ELR (cell line): ENCODE measurements at places on chromosomes 7 and 10.

DNA sequence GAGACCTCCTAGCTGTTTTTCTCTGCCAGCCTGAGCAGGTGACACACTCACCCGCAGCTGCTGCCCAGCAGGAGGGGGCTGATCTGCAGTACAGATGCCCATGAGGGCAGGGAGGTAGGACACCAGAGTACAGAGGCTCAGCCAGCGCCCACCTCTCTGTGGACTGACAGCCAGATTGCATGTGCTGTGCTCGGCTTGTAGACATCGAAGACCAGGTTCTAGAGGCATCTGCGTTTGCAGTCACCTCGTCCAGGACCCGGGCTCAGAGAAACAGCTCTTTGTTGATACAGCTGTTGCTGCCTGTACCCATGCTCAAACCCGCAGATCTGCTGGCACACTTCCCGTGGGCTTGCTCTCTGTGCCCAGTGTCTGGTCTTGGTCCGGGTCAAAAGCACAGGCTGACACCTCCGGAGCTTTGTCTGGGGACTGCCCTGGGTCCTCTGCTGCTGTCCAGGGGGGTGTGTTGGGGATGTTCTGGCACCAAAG lies 224.7 kb downstream of the GLRX3 start:
- DNase-seq = no peak

GRCh38 chr10:20990604-20991003 lies 93.5 kb upstream of the NEBL start:
- DNase-seq = no peak

GRCh38 chr7:147052818-147053217 lies 936.2 kb downstream of the CNTNAP2 start:
- DNase-seq = no peak

- DNase-seq = no peak
Measured at GRCh38 chr10:89224739-89225443, 17.8 kb upstream of the CH25H start.

DNA sequence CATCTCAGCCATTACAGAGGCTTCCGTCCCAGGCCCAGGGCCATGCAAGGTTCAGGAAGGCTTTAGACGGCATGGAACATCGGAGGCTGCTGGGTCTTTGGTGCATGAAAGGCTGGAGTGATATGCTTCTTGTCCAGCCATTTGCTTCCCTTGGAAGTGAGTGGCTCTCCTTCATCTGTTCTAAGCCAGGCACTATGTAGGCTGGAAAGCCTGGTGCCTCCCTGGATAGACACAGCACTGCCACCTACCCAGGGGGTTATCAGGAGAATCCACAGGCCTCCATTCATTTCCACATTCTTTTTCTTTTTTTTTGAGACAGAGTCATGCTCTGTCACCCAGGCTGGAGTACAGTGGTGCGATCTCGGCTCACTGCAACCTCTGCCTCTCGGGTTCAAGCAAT lies 31.6 kb upstream of the USP6NL start:
- DNase-seq = no peak

GRCh38 chr7:157721468-157722136 lies 384.8 kb downstream of the DNAJB6 start:
- DNase-seq = no peak

GRCh38 chr7:153190452-153190851 lies 430.9 kb downstream of the ACTR3B start:
- DNase-seq = no peak

DNA sequence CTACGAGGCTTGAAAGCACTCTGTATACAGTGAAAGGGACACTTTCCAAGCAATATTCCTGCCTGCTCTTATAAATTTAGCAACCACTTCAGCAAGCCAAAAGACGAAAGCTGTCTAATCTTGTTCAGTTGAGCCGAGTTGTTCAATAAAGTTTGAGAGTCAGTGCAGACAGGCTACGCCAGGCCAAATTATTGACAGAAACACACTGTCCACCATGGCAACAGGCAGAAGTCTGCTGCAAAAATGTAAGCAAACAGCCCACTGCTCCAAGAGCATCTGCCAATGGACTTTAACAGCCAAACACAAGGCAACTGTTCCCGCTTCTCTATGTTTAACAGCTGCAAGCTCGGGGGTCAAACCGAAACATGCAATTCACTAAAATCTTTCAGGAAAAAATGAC lies 85.7 kb downstream of the GLI3 start:
- no peak for DNase-seq

- peak; percentile 40 for DNase-seq
Measured at GRCh38 chr10:117442521-117442920, 67.3 kb upstream of the PDZD8 start.

GRCh38 chr7:101399759-101400158 lies 37.1 kb downstream of the COL26A1 start:
- no peak for DNase-seq

GRCh38 chr10:69409968-69410367 lies 6.8 kb downstream of the TACR2 start:
- DNase-seq = no peak

DNA sequence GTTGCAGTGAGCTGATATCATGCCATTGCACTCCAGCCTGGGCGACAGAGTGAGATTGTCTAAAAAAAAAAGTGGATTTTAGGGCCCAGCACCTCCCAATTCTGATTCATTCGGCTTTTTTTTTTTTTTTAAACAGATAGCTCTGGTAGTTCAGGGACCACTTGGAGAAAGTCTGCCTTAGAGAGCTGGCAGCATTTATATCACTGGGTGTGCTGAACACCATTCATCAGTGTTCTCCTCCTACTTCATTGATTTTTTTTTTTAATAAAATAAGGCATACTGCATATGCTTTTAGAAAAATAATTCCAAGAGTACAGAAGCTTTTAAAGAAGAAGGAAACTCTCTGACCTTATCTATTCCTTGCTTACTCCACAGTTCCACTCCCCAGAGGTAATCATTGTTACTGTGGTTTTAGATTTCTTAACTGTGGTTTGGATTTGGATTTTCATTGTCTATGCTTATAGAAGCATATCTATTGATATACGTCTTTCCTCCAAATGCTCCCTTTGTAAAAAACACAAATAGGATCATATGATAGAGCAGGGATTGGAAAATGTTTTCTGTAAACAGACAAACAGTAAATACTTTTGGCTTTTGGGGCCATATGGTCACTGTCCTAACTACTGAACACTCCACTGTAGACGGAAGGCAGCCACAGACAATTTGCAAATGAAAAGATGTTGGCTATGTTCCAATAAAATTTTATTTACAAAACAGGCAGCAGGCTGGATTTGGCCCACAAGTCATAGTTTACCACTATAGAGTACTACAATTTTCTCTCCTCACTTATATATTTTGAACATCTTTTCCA lies 21.1 kb upstream of the SAR1A start:
- no peak for DNase-seq

- no peak for DNase-seq
Measured at GRCh38 chr10:73732931-73733623, 11.1 kb upstream of the SEC24C start.

DNA sequence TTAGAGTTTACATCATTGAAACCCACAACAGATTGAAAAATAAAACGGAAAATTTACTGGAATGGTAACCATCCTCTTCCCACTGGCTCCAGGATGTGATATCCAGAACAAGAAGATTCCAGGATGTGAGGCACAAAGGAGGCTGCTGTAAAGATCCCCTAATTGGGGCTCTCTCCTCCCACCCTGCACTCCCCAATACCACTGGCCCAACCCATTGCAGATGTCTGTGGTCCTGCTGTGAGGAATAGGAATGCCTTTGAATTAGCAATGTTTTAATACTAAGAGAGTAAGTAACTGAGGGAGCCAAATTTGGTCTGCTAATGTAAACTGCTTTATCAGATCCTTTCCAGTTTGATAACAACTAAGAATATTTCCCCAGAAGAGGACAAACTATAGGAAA lies 225.9 kb upstream of the INHBA start:
- no peak for DNase-seq

DNA sequence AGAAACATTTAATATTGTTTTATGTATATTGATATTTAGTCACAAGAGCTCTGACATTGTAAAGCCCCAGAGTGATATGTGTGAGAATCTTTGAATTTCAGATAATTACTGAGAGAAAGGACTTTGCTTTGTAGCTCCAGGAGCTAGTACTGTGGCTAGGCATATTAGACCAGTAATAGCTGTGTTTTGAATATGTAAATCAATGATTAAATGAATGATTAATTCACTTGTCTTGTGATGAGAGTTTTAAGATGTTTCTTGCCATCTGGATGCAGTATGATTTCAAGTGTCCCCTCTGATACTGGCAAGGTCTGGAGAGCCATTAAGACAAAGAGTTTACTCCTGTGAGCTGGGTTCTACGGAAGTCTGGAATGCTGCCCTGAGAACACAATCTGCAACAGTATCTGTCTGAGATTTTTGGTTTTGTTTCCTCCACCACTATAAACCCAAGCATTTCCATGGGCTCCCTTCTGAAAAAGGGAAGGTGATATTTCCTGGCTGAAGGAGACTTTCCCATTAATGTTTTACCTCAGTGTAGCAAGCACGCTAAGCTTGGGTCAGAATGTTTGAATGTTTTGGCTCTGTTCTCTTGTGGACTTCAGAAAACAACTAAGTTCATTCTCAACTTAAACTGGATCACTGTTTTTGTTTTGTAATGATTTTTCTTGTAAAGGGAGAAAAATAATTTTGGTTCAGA lies 61.3 kb upstream of the BICC1 start:
- no peak for DNase-seq

DNA sequence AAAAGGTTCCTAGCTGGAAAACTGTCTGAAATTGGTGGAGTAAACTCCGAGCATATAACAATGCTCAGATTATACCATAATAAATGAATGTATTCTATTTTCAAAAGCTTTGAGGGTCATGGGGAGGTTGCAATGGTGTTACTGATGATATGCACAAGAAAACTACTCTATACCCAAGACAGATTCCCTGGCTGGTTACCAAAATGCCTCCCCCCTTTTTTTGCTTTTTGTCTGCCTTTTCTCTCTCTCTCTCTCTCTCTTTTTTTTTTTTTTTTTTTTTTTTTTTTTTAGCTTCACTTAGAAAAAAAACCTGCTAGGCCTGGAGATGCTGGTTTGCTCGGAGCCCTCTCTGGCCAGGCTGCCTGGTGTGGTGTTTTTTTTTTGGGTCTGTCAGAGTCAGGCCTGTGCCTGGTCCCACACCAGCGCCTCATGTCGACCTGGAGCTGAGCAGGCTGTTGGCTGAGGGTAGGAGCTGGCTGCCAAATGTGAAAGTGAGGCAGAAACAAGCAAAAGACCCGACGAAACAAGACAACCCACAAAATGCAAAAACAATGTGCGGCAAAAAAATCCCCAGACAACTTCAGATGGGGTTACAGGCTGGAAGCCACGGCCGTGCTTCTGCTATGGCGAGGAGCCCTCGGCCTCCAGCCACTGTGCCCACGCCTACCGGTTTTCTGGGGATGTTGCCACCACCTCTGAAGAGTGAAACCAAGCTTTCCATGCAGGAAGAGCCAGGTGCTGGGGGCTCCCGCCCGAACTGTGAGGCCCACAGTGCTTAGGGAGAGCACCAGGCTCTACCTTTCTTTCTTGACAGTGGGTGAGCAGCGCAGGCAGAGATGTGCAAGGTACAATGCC lies 59.9 kb upstream of the EFCAB10 start:
- no peak for DNase-seq

GRCh38 chr10:2978111-2978510 lies 89.2 kb upstream of the PFKP start:
- DNase-seq = peak; percentile 62

GRCh38 chr10:31635415-31636065 lies 293.1 kb downstream of the ARHGAP12 start:
- DNase-seq = peak; percentile 65

- DNase-seq = no peak
Measured at GRCh38 chr10:86360657-86361056, 5.9 kb downstream of the GRID1 start.

- no peak for DNase-seq
Measured at GRCh38 chr7:151686826-151687225, 167.1 kb upstream of the RHEB start.

- no peak for DNase-seq
Measured at GRCh38 chr10:59753267-59753666, at the start of gene MRLN. Gene MRLN, minus strand, starts transcription at chr10:59753455.

DNA sequence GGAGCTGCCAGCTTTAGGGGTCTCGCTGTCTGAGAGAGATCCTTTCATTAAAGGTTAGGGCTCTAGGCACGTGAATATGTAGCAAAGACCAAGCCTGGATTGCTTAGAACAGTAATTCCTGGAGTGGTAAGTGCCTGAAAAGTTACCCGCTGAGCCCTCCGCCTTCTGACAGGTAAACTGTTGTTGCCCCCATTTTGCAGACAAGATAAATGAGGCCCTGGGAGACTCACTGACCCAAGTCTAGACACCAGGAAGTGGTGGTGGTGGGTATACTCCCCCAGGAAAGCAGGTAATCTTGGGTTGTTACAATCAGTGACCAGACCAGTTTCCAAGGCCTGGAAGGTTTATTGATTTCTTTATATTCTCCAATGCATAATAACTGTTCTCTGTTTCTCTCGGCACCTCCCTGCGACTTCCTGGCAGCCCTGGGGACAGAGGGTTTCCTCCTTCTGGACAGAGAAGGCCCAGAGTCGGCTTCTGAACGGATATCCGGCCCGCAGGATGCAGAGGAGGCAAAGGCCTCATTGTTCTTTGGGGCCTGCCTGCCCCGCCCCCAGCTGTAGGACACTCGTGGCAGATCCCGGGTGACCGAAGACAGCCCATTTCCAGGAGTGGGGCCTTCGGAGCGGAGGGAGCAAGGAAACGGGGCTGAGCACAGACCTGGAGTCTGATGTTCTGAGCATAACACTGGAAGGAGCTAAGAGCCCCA lies 1.3 kb upstream of the GRK5 start:
- DNase-seq = peak; percentile 71

GRCh38 chr7:64951250-64951848 lies 39.5 kb downstream of the ZNF117 start:
- DNase-seq = peak; percentile 56

GRCh38 chr10:34966040-34966439 lies 124.1 kb downstream of the CUL2 start:
- DNase-seq = no peak

- DNase-seq = no peak
Measured at GRCh38 chr7:932651-932975, 21.9 kb downstream of the ADAP1 start.

DNA sequence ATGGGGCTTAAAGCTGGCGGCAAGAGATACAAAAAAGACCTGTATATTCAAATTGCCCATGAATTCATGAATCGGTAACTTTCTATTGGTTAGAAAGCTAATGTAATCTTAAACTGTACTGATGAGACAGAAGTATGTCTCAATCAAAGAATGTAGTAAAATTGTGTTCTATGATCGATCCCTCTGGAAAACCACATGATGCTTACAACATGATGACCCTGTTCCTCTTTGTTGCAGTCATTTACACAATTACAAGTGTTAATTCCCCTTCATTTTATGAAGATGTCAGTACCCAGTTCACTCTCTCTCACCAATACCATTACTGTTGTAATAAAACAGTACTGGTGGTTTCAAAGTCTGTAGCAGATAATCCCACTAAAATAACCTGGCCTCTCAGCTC lies 10.1 kb downstream of the KIF5B start:
- DNase-seq = no peak

DNA sequence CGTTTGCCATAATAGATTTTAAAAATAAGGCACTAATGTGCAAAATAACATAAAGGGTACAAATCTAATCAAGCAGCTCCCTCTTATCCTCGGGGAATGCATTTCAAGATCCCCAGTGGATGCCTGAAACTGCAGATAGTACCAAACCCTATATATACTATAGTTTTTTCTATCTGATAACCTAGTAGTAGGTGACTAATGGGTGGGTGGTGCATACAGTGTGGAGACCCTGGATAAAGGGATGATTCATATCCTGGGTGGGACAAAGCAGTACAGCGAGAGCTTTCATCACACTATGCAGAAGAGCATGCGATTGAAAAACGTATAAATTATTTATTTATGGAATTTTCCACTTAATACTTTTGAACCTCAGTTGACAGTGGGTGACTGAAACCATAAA lies 464.5 kb downstream of the GRID1 start:
- DNase-seq = no peak
